Hypothalamus (tissue), 51 donors: ENCODE measurements at places on chromosomes 5 and 9.

GRCh38 chr9:134367791-134368490 is 41.7 kb downstream of the RXRA start:
- DNase-seq: no peak

- DNase-seq: no peak
Measured at GRCh38 chr5:146048994-146049703, 56.2 kb downstream of the PLAC8L1 start.

GRCh38 chr9:125650271-125650737 is 56.7 kb downstream of the MAPKAP1 start:
- no peak for DNase-seq

DNA sequence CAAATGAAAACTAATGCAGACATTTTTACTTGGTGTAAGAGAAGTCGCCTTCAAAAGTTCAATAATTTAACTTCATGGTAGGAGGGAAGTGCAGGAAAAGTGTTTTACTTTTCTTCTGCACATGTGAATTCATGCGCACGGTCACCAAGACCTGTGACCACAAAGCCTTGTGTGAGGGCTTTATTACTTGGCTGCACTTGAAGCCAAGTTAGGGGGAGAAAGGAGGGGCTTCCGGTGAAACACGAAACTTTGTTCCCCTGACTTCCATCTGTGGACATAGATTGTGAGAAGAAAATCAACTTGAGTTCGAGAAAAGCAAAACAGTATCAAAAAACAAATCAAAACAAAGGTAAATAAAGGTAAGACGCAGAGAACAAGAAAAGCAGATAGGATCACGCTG is 239.9 kb downstream of the ROR2 start:
- DNase-seq: no peak

GRCh38 chr9:111925017-111925770 is 28.6 kb downstream of the UGCG start:
- DNase-seq: no peak

GRCh38 chr5:119267958-119268386 is 87.8 kb upstream of the TNFAIP8 start:
- DNase-seq: peak; percentile 56

DNA sequence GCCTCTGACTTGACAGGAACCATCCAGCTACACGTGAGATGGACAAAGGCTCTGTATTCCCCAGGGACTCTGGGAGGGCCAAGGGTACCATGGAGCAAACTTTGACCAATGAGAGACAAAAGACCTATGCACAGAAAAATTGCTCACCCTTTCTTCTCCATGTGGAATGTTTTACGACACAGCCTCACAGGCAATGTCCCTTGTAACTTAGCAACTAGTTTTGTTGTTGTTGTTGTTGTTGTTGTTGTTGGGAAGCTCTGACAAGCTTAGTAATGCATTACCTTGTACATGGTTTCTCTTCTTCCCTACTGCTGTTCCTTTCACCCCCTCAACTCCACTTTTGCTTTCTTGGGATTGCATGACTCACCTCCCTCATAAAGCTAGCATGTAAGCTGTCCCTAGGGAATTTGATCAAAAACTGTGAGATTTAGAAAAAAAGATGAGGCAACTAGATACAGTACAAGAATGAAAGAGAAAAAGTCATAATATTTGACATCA is 550.9 kb downstream of the RAB3C start:
- DNase-seq: no peak

DNA sequence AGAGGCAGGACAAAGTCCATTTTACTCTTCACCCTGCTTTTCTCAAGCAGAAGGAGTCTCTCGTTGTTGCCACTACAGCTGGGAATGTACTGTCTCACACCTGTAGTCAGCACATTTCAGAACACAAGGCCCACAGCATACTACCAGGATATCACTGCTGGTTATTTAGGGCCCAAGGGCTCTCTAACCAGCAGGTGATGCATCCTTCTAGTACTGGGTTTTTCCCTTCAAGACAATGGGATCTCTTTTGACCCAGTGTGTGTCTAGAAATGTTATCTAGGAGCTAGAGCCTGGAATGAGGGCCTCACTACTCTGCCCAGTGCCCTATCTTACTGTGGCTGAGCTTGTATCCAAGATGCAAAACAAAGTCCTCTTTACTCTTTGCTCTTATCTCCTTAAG is 235.1 kb upstream of the PRR16 start:
- DNase-seq: no peak

DNA sequence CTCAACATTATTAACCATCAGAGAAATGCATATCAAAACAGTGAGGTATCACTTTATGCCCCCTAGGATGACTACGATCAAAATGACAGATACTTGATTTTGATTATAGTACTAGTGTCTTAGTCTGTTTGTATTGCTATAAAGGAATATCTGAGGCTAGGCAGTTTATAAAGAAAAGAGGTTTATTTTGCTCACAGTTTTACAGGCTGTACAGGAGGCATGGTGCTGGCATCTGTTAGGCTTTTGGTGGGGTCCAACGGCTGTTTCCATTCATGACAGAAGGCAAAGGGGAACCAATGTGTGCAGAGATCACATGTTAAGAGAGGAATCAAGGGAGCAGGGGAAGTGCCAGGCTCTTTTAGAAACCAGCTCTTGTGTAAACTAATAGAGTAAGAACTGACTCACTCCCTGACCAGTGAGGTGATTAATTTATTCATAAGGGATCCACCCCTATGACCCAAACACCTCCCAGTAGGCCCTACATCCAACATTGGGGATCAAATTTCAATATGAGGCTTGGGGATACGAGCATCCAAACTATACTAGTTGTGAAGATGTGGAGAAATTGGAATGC is 16.0 kb upstream of the AFF4 start:
- no peak for DNase-seq

DNA sequence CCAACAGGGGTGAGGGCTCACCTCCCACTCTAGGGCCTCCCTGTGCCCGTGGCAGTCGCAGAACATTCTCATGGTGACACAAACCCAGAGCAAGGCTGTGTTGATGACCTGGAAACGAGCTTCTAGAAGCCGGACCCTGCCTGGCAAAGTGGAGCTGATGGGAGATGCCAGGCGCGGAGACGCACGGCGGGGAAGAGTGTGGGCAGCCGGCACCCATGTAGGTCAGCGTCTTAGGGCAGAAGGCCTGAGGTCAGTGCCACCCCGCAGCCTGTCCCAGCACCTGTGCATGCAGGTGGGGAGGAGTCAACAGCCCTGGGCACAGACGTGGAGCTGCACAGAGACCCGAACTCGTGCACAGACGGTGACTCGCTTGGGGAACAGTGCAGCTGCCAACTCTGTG is 5.4 kb downstream of the SLC6A18 start:
- no peak for DNase-seq

DNA sequence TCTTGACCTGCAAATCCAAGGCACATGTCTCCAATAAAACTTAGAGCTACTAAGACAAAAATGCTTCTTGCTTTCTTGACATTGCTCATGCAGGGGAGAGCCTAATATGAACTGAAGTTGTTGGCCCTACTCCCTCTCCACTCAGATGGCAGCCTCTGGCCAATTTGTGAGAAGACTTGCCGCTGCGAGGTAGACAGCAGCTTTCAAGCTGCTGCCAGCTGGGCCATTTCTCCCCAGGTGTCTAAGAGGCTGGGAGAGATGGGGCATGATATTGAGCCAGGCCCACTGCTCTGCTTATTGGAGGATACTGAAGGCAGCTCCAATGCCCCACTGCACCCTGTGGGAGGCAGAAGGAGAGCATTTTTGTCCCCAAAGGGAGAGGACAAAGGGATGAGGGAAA is 380.5 kb downstream of the RASEF start:
- DNase-seq: no peak

- DNase-seq: no peak
Measured at GRCh38 chr5:88957013-88957412, 74.0 kb upstream of the MEF2C start.

DNA sequence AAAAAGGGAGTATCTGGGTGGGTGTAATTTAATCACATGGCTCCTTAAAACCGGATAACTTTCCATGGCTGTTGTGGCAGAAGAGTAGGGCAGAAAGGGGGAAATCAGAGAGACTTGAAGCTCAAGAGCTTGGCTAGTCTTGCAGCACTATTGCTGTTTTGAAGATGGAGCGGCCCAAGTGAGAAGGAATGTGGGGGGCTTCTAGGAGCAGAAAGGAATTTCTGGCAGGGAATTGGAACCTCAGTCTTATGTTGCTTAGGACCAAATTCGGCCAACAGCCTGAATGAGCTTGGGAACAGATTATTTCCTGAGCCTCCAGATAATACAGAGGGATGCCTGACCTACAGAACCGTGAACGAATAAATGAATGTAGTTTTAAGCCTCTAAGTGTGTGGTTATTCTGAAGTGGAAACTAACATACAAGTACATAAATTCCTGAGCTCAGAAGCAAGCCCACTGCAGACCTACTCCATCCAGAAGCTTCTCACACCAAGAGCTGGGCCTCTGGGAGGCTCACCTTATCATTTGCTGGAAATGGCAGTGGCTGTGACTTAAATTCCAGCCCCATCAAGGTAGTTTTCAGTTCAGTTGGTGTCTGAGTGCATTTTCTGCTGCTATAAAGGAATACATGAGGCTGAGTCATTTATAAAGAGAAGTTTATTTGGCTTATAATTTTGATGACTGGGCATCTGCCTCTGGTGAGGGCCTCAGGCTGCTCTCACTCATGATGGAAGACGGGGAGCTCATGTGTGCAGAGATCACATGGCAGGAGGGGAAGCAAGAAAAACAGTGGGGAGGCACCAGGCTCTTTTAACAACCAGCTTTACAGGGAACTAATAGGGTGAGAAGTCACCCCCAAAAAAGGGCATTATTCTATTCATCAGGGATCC is 15.3 kb upstream of the TMEM174 start:
- no peak for DNase-seq

DNA sequence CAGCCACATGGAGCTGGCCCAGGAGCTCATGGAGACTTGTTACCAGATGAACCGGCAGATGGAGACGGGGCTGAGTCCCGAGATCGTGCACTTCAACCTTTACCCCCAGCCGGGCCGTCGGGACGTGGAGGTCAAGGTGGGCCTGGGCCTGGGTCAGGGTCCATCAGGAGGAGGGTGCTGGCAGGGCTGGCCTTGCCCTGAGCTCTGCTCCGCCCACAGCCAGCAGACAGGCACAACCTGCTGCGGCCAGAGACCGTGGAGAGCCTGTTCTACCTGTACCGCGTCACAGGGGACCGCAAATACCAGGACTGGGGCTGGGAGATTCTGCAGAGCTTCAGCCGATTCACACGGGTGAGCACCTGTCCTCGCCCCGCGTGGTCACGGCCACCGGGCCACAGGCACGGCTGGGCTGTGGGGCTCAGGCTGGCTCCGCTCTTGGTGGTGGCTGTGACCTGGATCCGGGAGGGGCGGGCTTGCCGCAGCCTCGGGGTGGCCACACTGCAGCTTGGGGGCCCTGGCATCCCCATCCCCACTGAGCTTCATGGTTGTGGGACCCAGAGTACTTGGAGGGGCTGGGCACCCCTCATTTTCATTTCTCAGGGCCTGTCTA is 7.1 kb downstream of the DPP7 start:
- DNase-seq: no peak

- DNase-seq: no peak
Measured at GRCh38 chr5:48192-48591, 43.8 kb upstream of the PLEKHG4B start.

DNA sequence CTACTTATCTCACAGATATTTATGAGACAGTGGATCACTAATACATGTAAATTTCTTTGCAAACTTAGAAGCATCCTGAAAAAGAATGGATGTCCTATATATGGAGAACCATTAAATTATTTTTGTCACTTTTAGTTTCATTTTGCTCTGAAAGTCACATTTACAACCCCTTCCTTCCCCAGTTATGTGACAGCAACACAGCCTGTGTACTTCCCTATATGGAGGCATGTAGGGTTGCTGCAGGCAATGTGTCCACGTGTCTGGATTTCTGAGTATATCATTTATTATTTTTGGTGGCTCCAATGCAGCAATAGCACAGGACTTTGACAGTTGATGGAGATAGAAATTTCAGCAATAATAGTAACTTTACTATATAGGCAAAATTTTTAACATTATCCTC is 156.4 kb downstream of the ST8SIA4 start:
- no peak for DNase-seq

DNA sequence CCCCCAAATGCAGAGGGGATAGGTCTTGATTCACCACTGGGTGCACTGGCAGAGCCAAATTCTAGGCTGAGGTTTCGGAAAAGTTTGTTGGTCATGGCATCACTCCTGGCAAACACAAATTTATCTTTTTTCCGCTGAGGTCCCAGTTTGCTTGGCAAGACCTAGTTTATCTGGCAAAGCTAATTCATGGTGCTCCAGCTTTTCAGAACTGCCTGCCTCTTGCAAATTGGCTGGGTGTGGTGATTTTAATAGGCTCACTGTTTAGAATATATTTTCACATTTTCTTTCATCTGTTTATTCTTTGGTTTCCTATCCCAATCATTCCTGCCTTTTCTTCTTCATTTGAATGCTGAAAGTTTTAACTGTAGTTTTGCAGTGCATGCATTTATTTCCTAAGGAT is 50.5 kb upstream of the MAMDC2 start:
- no peak for DNase-seq

- no peak for DNase-seq
Measured at GRCh38 chr5:2904399-2904798, 152.9 kb upstream of the IRX2 start.

GRCh38 chr9:137640862-137641261 is 22.1 kb downstream of the EHMT1 start:
- DNase-seq: no peak

DNA sequence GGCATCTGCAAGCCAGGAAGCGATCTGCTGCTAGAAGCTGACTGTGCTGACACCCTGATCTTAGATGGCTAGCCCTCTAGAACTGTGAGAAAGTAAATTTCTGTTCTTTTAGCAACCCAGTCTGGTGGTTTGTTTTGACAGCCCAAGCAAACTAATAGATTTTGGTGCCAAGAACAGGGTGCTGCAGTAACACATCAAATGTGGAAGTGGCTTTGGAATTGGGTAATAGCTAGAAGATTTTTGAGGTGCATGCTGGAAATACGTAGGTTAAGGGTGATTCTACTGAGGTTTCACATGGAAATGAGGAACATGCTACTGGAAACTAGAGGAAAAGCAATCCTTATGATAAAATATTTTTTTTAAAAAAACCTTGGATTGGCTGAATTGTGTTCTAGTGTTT is 153.5 kb upstream of the SH3GL2 start:
- no peak for DNase-seq

DNA sequence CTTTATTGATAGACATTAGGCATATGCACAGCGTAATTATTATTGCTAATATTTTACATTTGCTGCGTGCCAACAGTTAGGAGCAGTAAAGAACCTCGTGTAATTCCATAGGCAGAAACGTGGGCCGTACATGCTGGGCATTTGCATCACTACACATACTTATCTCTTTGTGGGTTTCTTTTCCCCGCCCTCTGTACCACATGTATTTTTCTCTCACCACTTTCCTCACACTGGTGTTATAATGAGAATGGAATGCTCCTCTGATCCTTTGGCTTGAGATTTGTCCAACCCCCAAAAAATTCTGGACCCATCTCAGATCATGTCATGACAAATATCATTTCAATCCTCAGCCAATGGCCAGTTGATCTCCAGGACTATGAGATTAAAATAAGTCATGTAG is 1952.6 kb upstream of the WWC1 start:
- no peak for DNase-seq

DNA sequence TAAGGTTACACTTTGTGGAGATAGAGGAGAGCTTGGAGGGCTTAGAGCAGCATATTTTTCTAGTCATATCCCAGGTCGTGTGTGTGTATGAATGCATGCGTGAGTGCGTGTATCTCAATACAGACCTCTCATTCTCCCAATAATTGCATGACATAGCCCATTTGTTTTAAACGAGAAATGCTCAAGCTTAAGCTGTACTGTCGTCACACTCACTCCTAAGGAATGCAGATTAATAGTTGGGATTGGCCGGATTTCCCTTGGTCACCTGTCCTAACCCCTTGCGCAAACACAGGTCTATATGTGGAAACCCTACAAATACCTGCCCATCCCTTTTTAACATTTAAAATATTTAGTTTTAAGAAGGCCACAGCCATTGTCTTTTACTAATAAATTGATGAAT is 165.8 kb downstream of the SEMA5A start:
- DNase-seq: no peak
